Mesendoderm (in vitro differentiated cells): ENCODE measurements at places on chromosomes 1 and 21.

DNA sequence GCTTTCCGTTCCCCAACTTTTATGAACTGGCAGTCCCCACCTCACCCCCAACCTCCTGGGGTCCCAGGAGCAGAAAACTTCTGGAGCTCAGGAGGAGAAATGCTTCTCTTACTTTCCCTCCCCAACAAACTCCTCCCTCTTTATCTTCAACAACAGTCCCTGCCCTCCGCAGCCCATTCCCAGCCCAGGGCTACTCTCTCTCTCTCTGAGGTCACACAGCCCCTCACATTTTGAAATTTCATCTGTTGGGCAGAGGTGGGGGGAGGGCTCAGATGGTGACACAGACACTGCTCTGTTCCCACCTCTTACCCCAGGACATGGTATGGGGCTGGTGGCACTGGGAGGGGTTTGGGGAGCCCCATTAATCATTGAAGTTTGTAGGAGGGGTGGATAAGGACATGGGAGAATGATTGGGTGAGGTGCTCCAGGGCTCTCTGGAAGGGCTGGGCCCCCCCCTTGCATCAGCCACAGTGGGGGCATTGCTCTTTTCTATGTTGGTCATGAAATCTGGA, 6.0 kb downstream of the PIK3CD start:
- H3K4me1 ChIP-seq = no peaks in the 10 kb centered on the region
- H3K27me3 ChIP-seq = peaks cover 9% of the 10 kb centered on the region
- no peak for DNase-seq
- no peak overlapping the region for H3K4me3 ChIP-seq
- H3K36me3 ChIP-seq = no peaks in the 10 kb centered on the region

DNA sequence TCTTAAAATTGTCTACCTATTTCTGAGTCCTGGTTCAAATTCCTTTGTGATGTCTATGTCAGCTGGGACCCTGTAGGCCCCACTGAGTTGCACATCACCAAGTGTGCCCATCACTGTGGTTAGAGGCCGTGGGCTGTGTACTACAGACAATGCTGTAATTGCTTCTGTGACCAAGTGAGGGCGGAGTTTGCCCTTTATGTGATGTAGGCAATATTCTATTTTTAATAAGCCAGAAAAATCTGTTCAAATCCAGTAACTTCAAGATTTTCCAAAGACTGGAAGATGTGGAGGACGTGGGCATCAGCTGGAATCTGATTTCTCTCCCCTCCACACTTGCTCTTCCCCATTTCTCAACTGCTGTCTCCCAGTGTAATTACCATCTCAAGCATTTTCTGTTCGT, 215.4 kb downstream of the PBX1 start:
- H3K36me3 ChIP-seq = no peaks in the 10 kb centered on the region
- H3K27me3 ChIP-seq = no peaks in the 10 kb centered on the region
- no peak for DNase-seq
- H3K27ac ChIP-seq = no peak overlapping the region
- peaks cover 26% of the 10 kb centered on the region for H3K4me1 ChIP-seq

- DNase-seq = peak; percentile 39
- no peak overlapping the region for H3K4me3 ChIP-seq
- H3K4me1 ChIP-seq = peaks cover 11% of the 10 kb centered on the region
- no peaks in the 10 kb centered on the region for H3K36me3 ChIP-seq
Observed at GRCh38 chr1:44507490-44508396, 102.7 kb downstream of the RNF220 start.

DNA sequence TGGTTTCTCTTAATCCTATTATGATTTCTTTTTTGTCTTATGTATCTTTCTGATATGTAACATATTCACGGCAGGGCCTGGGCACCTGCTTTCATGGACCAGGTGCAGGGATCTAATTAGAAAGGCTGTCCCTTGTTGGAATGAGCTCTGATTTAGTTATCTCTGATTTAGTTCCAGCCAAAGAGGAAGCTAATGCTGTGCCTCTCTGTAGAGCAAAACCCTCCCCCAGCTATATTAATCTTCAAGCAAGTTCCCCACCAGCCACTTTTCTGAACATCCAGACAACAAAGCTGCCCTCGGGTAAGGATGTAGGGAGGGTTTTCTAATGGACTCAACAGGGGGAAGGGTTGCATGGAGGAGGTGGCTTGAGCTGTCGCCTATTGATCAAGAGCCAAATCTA, 6.1 kb downstream of the TSACC start:
- H3K27me3 ChIP-seq = no peaks in the 10 kb centered on the region
- DNase-seq = no peak
- no peak overlapping the region for H3K27ac ChIP-seq
- H3K4me3 ChIP-seq = no peak overlapping the region

DNA sequence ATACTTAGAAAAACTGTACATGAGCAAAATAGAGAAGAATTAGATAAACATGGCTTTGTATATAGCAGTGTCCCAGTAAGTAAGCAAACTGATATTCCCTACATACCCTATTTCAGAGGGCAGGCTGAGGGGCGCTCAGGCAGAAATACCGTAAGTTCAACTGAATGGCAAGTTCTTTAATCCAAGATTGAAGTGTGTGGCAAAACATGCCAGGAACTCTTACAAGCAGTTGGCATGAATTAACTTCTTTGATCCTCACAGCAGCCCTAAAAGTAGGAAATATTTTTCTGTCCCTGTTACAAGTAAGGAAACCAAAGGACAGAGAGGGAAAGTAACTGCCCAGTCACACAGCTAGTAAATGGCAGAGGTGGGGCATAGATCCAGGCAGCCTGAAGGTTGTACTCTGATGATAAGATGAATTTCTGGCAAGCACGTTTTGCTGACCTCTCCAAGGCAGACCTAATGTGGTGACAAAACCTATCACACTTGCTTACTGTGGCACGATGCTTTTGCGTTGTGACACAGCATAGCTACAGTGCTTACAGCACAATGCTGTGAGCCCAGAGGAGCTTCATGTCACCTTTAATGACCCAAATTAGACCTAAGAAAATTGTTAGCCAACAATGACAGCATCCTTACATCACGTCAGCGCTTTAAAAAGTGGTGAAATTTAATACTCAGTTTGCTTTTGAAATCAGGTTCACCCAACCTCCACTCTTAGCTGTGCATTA, 35.0 kb upstream of the THEM4 start:
- no peak for DNase-seq
- H3K4me3 ChIP-seq = no peak overlapping the region
- H3K27ac ChIP-seq = no peak overlapping the region
- H3K4me1 ChIP-seq = no peaks in the 10 kb centered on the region
- H3K36me3 ChIP-seq = no peaks in the 10 kb centered on the region

DNA sequence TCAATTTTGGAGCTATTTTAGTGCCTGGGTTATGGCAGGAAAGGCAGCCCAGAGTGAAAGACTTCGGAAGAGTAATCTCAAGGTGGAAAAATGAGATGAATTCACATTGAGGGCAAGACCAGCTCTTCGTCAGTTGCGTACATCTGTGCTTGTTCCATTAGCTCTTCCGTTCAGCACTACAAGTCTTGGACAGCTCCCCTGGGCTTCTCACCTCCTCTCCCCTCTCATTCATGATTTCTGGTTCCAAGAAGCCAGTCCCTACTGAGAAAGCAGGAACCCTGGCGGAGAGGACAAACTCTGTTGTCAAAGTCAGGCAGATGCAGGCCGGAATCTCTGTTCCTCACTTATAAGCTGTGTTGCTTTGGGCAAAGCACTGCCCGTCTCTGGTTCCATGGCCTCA, 76.5 kb downstream of the ACTL8 start:
- no peaks in the 10 kb centered on the region for H3K36me3 ChIP-seq
- H3K27ac ChIP-seq = no peak overlapping the region
- H3K4me1 ChIP-seq = peaks cover 3% of the 10 kb centered on the region
- no peak overlapping the region for H3K4me3 ChIP-seq

GRCh38 chr21:43634618-43635017, 24.7 kb downstream of the HSF2BP start:
- no peaks in the 10 kb centered on the region for H3K4me1 ChIP-seq
- H3K36me3 ChIP-seq = no peaks in the 10 kb centered on the region
- H3K4me3 ChIP-seq = no peak overlapping the region
- no peak overlapping the region for H3K27ac ChIP-seq

DNA sequence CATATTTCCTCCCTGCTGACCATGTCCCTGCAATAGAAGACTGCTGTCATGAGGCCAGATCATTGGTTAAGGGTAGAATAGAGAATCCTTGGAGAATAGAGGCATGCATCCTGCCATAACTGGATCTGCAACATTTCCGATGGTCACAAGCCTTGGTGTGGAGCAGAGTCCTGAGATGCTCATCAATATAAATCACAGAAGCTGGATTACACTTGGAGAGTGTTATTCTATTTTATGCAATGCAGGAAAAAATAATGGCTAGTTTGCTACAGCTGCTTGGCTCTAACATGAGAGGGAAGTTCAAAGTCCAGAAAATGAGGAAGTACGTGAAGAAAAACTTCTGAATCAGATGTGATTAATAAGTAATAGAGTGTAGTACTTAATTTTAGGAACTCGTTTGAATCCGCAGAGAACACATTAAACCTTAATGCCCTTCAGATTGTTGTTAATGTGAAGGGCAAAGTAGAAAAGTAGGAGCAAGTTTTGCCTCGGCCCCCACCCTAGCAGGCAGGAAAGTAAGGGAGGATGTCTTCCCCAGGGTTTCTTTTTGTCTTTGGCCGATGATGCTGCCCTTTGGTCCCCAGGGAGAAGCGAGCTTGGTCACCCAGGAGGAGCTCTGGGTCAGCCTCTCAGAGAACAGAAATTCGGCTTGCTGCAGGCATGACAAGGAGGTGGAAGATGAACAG, 59.5 kb downstream of the KCNK1 start:
- no peak overlapping the region for H3K27ac ChIP-seq
- H3K27me3 ChIP-seq = no peaks in the 10 kb centered on the region
- no peaks in the 10 kb centered on the region for H3K36me3 ChIP-seq
- H3K4me3 ChIP-seq = no peak overlapping the region

GRCh38 chr1:109996476-109996875, 11.9 kb downstream of the AHCYL1 start:
- H3K4me1 ChIP-seq = no peaks in the 10 kb centered on the region
- no peaks in the 10 kb centered on the region for H3K27me3 ChIP-seq
- no peaks in the 10 kb centered on the region for H3K36me3 ChIP-seq
- no peak overlapping the region for H3K27ac ChIP-seq

GRCh38 chr21:44517175-44517899, 22.7 kb downstream of the KRTAP10-1 start:
- DNase-seq = peak; percentile 85
- no peaks in the 10 kb centered on the region for H3K4me1 ChIP-seq
- H3K27me3 ChIP-seq = no peaks in the 10 kb centered on the region
- H3K36me3 ChIP-seq = no peaks in the 10 kb centered on the region

GRCh38 chr1:29474274-29475244, 238.2 kb downstream of the PTPRU start:
- H3K27ac ChIP-seq = no peak overlapping the region
- no peaks in the 10 kb centered on the region for H3K27me3 ChIP-seq
- no peak overlapping the region for H3K4me3 ChIP-seq
- DNase-seq = peak; percentile 90

DNA sequence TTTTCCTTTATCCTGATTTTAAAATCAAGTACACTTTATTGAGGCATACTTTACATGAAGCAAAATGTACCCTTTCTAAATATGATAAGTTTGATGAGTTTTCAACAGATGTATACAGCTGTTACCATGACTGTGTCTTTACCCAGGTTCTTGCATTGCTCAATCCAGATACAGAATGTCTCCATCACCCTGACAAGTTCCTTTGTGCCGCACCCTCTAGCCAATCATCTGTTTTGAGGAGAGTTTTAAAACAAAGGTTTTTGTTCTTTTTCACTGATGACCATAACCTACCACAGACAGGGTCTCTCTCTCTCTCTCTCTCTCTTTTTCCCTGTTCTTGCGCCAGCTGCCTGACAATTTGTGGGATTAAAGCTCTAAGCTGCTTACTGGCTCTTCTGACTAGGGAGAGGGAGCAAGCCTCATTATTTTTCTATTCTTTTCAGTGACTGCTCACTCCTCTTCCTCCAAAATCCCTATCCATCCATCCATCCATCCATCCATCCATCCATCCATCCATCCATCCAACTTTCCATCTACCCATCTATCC, 1.2 kb upstream of the KCNE1 start:
- no peak overlapping the region for H3K4me3 ChIP-seq
- no peaks in the 10 kb centered on the region for H3K4me1 ChIP-seq
- no peaks in the 10 kb centered on the region for H3K27me3 ChIP-seq
- H3K27ac ChIP-seq = no peak overlapping the region
- DNase-seq = no peak
- H3K36me3 ChIP-seq = no peaks in the 10 kb centered on the region

DNA sequence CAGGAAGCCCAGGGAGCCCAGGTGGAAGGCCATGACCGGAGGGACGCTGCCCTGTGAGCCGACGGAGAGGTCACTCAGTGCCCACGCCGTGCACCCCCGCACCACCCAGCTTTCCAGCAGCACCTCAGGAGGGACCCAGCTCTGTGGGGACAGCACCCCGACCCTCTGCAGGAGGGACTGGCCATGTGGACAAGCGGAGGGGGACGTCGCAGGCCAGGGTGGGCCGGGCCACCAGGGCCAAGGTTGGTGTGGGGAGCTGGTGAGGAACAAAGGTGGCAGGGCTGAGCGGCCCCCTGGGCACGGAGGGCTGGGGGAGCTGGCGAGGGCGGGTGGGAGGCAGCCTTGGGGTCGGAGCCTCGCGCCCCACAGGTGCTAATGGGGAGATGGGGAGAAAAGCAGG, 22.8 kb downstream of the NADK start:
- no peak overlapping the region for H3K27ac ChIP-seq
- DNase-seq = no peak
- H3K4me3 ChIP-seq = no peak overlapping the region
- H3K36me3 ChIP-seq = peaks cover 5% of the 10 kb centered on the region
- no peaks in the 10 kb centered on the region for H3K4me1 ChIP-seq

DNA sequence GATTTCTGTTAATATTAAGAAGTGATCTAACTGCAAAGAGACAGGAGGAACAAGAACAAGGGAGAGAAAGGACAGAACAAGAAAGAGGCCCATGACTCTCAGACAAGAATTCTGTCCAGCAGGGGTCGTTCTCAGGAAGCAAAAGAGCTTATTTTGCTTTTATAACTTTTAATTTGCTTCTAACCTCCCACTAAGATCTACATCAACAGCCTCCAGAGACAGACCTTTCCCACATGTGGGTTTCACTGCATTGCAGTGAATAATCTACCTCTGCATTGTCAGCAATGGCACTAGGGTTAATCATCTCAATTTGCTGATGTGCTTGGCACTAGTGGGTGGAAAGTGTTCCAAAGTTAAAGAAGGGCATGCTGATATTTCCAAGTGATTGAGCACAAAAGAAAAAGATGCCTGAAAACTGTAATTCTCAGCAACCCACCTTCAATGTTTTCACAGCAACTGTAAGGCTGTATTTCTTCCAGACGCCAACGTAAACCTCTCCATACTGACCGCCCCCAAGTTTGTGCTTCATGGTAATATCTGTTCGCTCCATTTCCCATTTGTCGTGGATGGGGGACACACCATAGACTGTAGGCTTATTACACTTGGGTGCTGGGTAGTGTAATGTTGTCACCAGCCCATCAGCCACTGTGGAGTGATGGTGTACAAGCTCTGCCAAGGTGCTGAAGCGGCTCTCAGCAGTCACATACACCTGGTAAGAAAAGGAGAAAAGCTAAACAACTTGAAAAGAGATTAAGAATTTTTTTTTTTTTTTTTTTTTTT, 39.5 kb downstream of the TOR3A start:
- H3K36me3 ChIP-seq = no peaks in the 10 kb centered on the region
- H3K4me1 ChIP-seq = no peaks in the 10 kb centered on the region
- H3K27ac ChIP-seq = no peak overlapping the region
- H3K4me3 ChIP-seq = no peak overlapping the region
- H3K27me3 ChIP-seq = no peaks in the 10 kb centered on the region
- DNase-seq = peak; percentile 55
